ENCODE measurements at places on chromosomes 2 and 18.

- no peak for DNase-seq
These were observed 6.6 kb downstream of the TTLL4 start for GRCh38 chr2:218717262-218717661.

- no peak for DNase-seq
These were observed 529.1 kb downstream of the IRS1 start for GRCh38 chr2:226270285-226271058.

- DNase-seq = no peak
These were observed 124.0 kb upstream of the APCDD1 start for GRCh38 chr18:10330428-10330827.

- DNase-seq = no peak
These were observed 248.1 kb downstream of the ZNF385B start for GRCh38 chr2:179613299-179613651.

DNA sequence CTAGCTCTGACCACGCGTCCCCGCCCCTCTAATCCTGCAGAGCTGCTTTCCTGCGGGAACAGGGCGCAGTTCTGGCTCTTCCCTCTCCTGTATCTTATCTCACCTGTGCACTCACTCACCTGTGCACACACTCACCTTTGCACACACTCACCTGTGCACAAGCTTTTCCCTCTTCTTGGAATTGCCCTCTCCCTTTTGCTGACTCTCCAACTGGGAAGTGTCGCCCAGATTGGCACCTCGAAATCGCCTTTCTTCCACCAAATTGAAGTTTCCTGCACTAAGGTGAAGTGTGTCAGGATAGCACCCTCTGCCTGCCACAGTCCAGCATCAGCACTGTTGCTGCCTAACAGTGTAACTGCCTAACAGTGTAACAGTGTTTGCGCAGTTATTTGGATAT is 566 bp upstream of the CMPK2 start:
- DNase-seq = peak; percentile 48

DNA sequence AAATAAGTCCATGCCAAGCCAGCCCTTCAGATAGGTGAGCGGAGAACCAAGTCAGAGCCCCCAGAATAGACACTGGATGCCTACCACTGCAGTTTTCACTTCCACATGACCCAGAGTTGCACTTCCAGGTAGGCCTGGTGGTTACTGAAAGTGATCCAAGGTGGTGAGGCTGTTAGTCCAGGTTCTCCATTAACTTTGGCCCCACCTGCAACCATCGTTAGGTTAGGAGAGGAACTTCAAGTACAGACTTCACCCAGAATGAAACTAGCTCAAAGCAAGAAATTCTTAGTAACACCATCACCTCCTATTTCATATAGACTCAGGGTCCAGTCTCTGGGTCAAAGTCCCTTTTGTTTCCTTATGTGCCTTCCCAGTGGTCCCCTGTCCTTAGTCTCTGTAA is 293.1 kb upstream of the ID2 start:
- no peak for DNase-seq
